Vagina (tissue), 2 donors: ENCODE measurements at places on chromosomes 11 and 22. TPM values are rescaled to one million over a fixed set of nuclear protein-coding genes. Genes with fewer than 3 reads are reported as not detected.
A peak's percentile ranks its signal among the peaks of the same experiment; 100 is the strongest.

DNA sequence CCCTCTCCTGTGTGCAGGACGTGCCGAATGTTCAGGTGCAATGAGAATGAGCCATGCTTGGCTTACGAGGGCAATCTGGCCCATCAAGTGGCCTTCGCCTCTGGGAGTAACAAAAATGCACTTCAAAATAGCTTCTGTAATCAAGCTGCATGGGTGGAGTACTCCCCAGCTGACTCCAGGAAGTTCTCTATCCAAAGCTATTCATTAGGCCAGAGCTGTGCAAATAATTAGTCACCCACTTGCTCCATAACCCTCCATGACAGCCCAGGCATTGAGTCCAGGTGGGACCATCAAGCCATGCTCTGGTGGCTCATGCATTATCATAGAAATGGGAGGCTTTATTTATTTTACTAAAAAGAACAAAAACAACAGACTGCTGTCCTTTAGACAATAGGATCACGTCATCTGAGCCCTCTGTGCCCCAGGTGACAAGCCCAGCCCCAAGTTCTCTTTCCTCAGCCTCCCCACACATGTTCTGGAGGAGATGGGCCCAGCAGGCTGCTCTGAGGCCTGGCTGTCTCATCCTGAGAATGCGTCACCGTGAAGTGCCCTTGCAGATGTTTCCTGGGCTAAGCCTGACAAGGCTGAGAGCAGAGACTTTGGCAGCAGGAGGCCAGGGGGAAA is 244.7 kb downstream of the ETS1 start:
- DNase-seq = no peak

PRG3 gene
- total RNA-seq = not detected

MAPK1 gene
- 44.9 TPM for total RNA-seq

- DNase-seq = no peak
Measured at GRCh38 chr11:78630155-78630554, 55.5 kb upstream of the NARS2 start.

- DNase-seq = no peak
Measured at GRCh38 chr22:40055143-40055883, 60.6 kb downstream of the FAM83F start.

- DNase-seq = no peak
Measured at GRCh38 chr11:62556875-62557631, 10.4 kb upstream of the AHNAK start.

DNA sequence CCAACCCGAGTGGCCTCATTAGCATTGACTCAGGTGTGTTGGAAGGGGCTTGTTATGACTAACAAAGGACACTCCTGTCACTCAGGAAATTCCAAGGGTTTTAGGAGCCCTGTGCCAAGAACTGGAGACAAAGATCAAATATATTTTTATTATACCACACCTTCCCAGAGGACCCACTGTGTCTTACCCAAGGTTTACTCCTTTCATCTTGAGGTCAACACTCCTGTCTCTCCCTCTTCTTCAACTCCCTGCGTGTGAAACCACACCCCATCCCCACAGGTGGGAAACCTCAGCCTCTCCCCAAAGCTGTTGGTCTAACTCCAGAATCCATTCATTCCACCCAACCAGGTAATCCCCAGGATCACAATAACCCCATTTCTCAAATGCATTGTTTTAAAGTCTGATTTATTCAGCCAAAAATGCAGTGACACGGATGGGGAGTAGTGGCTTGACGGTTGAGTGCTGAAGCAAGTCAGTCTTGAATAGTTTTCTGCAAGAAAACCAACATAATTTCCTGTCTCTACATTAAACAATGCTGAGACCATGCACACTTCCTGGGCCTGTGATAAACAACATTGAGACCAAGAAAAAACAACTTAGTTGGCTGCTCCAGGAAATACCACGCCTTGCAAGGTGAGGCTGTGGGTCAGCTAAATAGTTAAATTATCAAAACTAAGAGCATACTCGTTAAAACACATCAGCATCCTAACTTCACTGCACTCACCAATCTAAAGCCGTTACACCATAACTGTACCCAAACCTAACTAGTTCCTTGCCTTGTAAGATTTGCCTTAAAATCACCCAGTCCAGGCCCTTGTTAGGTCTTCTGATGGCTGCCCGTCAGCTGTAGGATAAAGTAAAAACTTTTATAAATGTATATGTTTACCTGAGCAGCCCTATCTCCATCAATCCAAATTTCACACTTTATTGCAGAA is 38.5 kb upstream of the SPON1 start:
- DNase-seq = peak; percentile 43

CTSW gene
- total RNA-seq = 0.74 TPM

- DNase-seq = no peak
Measured at GRCh38 chr11:61147791-61148620, 13.2 kb downstream of the VPS37C start.

DNA sequence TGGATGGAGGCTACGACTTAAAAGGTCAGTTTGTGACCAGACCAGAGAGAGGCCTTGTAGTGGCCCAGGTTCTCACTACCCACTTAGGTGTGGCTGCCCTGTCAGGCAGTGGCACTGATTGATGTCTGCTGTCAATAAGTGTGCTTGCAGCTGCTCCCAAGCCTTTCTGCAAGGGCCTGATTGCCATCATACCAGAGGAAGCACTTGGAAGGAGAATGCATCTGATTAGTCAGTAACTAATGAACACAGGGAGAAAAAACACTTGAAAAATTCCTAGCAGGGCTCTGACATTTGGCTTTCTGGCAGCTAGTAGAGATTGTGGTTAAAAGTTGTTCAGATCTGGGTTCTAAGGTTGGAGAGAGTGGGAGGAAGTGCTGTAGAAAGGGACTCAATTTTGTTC is 107.5 kb downstream of the NAV2 start:
- DNase-seq = no peak

GRCh38 chr22:30869667-30870395 is 98.7 kb downstream of the MORC2 start:
- DNase-seq = no peak

GRCh38 chr11:58654079-58654907 is 31.8 kb downstream of the CNTF start:
- DNase-seq = no peak

NF2 gene
- 15.7 TPM for total RNA-seq

OR51B6 gene
- not detected for total RNA-seq

P2RY6 gene
- total RNA-seq = 2.0 TPM

DMC1 gene
- total RNA-seq = 12.3 TPM

TRPC6 gene
- total RNA-seq = 5.6 TPM

GRCh38 chr22:17912945-17913721 is 111.2 kb downstream of the MICAL3 start:
- DNase-seq = no peak

DNA sequence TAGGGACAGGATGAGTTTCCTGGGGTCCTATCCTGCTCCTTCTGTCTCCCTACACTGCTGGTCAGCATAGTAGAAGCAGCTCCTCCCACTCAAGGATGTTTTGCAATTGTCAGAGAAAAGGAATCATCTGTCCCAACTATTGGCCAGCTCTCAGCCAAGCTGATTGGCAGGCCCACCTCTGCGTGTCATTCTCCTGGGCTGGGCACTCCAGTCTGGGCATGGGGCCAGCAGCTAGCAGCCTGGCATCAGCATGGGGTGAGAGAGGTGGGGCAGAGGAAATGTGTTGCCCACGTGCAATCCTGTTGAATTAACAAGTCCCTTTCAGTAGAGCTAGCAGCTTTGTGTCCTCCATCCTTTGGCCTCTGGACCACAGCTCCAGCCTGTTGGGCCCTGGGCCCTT is 14.1 kb downstream of the ANKK1 start:
- DNase-seq = no peak

GRCh38 chr11:25309818-25310217 is 813.0 kb downstream of the LUZP2 start:
- no peak for DNase-seq

DNA sequence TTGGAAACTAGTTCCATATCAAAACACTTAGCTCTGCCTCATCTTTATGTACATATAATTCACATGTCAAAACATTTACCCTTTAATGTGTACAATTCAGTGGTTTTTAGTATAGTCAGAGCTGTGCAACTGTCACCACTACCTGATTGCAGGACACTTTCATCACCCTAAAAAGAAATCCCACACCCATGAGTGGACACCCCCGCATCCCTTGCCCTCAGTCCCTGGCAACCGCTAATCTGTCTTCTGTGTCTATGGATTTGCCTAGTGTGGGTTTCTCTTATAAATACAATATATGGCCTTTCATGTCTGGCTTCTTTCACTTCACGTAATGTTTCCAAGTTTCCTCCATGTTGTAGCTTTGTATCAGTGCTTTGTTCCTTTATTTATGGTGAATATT is 8.6 kb upstream of the EMID1 start:
- DNase-seq = no peak

- no peak for DNase-seq
Measured at GRCh38 chr11:6225024-6225423, 9.4 kb downstream of the FHIP1B start.

PRDM11 gene
- 15.2 TPM for total RNA-seq

DNA sequence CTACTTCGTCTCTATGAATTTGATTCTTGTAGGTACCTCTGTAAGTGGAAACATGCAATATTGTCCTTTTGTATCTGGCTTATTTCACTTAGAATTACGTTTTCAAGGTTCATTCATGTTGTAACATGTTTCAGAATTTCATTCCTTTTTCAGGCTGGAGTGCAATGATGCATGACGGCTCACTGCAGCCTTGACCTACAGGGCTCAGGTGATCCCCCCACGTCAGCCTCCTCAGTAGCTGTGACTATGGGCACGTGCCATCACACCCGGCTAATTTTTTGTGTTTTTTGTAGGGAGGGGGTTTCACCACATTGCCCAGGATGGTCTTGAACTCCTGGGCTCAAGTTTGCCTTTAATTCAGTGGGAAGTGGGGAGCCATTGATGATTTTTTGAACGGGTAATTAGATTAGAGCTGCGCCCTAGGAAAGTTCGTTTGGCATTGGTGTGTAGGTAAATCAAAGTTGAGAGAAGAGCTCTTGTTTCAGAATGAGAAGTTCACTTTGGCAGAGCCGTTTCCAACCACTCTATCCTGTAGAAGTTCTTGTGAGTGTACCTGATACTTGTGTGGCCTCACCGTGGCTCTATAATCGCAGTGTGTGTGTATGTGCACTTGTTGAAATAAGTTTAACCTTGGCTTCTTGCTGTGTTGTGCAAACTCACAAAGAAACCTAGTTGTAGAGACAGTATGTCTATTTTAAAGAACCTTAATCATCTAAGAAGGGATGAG is 115.9 kb downstream of the NAV2 start:
- DNase-seq = no peak

- DNase-seq = no peak
Measured at GRCh38 chr11:57474803-57475115, 14.4 kb downstream of the RTN4RL2 start.

SLC5A12 gene
- not detected for total RNA-seq

DNA sequence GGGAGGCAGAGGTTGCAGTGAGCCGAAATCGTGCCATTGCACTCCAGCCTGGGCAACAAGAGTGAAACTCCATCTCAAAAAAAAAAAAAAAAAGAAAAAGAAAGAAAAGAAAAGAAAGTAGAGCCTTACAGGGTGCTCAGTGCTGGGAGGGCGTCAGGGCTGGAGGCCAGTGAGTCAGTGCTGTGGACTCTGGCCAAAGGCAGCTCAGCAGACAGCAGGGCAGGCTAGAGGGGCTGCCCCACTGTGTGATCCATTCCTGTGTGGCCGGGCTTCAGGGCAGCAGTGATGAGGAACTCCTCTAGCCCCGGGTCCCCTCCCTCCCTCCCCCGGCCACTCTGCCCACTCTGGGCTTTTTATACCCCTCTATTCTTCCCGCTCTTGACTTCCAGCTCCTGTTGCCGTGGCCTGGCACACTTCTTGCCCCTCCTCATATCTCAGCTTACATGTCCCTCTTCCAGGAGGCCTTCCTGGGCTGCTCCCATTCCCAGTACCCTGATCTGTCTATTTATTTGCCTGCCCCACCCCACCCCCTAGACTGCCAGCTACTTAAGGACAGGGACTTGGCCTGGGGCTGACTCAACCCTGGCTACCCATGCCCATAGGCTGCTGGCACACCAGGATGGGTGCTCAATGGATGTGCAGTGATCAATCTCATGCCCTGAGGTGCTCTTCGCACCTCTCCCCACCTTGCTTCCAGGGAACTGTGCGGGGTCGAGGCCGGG is 10.1 kb downstream of the SYT12 start:
- no peak for DNase-seq

EMID1 gene
- total RNA-seq = 2.5 TPM

DNA sequence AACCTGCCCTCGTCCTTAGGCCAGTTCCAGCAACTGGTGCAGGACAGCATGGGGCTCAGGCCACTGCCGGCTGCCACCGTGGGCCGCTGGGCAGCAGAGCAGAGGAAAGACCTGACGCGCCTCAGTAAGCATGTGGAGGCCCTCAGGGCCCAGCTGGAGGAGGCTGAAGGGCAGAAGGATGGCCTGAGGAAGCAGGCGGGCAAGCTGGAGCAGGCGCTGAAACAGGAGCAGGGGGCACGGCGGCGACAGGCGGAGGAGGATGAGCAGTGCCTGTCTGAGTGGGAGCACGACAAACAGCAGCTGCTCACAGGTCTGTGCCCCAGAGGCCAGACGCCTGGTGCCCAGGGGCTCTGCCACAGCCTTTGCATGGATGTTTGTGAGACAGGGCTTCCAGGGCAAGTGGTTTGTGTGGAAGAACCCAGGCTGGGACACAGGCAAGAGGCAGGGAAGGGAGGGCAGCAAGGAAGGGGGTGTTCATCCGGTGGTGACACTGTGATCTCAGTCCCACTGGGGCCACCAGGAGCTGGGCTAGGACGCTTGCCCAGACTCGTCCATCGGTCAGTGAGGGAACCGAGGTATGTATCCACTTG is 13.9 kb downstream of the CCDC157 start:
- no peak for DNase-seq

- no peak for DNase-seq
Measured at GRCh38 chr11:21461701-21462100, 731.2 kb upstream of the ANO5 start.

GAL3ST1 gene
- not detected for total RNA-seq

CLNS1A gene
- 67.0 TPM for total RNA-seq

DNA sequence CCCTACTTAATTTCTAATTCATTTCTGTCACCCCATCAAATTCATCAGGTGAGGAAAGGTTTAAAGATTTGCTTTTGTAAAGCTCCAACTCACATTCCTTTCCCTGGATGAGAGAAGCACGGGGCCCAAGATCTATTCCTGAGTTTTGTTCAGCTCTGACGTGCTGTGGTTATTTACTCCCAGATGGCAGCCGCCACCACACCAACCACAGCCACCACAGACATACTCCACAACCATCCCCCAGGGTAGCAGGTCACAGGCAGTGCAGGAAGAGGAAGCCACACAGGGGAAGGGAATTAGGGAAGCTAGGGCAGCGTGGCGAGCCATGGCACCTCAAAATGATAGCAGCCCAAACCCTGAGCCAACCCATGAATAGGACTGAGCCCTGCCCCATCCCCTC is 63.5 kb upstream of the CSNK2A3 start:
- DNase-seq = no peak

TUB gene
- 13.5 TPM for total RNA-seq

OR51V1 gene
- not detected for total RNA-seq

DNA sequence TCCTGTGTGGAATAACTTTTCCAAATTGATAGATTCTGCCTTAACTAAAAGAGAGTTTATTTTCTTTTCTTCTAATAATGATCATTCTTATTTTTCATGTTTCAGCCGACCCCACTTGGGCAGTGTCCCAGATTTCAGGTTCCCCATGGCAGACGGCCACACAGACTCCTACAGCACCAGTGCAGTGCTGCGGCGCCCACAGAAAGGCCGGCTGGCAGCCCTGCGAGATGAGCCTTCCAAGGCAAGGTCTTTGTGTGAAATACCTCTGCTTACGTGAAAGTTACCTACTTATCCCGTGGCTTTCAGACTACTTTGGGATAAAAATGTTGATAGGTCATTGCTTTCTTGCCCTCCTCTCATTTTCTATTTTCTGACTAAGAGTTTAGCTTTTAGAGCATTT is 59.3 kb upstream of the CTTN start:
- no peak for DNase-seq

- DNase-seq = no peak
Measured at GRCh38 chr11:62652161-62653006, 718 bp downstream of the INTS5 start.
